ENCODE measurements at places on chromosomes 3 and 15.

GRCh38 chr3:57120040-57120439 is 45.1 kb downstream of the IL17RD start:
- DNase-seq = no peak

DNA sequence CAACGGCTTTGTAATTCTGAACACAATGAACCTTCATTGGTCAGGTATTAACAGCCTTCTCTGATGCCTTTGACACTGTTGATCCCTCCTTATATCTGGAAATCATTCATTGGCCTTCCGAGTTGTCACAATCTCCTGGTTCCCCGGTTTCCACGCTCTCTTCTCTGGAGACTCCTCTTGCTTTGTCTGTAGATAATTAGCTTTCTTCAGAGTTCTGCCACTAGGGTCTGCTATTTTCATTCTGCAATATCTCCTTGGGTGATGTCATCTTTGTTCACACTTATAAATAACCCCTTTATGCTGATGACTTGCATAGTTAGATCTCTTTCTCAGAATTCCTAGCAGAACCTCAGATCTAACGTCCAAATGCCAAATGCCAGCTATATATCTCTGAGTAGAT is 583.8 kb upstream of the ZNF717 start:
- no peak for DNase-seq

GRCh38 chr15:39269821-39270220 is 311.1 kb upstream of the THBS1 start:
- DNase-seq = no peak

DNA sequence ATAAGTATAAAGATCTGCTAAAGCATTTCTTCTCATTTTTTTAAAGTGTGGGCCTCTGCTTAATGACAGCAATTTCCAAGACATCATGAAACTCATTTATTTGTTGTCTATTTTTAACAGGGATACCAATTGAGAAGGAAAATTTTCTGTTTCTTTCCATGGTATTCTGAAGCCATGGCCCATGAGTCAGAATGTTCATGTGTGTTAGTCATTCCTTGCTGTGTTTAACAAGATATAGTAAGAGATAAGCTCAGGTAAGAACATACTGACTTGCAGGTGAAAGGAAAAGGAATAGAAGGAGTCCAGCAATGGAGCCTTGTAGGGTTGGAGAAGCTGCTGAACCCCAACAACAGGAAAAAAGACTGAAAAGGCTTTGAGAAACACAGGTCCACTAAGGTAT is 17.0 kb upstream of the ARID3B start:
- no peak for DNase-seq

- no peak for DNase-seq
Observed at GRCh38 chr3:15646851-15647511, 45.4 kb downstream of the BTD start.

GRCh38 chr3:62954580-62954979 is 79.4 kb upstream of the CADPS start:
- no peak for DNase-seq

GRCh38 chr3:151101270-151101969 is 16.0 kb downstream of the MED12L start:
- DNase-seq = no peak

- no peak for DNase-seq
Observed at GRCh38 chr15:80241508-80241907, 10.5 kb downstream of the CTXND1 start.

DNA sequence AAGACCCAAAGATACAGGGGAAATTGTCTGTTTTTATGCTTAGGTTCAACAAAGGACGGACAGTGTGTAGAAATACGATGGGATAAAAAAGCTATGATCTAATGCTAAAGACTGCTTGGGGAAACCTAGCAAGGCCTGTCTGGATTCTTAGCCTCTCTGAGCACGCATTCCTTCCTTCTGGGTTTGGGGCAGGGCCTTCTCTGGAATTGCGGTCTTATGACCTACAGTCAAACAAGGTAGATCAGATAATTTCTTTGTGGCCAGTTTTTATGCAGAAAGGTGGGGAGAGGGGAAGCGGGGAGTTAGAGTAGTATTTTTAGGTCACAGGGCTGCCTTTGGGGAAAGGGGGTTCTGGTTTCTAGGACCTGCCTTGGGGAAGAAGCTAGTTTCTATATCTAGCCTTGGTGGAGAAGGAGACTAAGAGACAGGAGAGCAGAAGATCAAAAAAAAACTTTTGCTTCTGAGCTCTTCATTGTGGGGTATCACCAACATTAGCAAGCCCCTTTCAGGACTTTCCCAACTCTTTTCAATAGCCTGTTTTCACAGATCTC is 39.1 kb upstream of the LIPC start:
- DNase-seq = no peak

DNA sequence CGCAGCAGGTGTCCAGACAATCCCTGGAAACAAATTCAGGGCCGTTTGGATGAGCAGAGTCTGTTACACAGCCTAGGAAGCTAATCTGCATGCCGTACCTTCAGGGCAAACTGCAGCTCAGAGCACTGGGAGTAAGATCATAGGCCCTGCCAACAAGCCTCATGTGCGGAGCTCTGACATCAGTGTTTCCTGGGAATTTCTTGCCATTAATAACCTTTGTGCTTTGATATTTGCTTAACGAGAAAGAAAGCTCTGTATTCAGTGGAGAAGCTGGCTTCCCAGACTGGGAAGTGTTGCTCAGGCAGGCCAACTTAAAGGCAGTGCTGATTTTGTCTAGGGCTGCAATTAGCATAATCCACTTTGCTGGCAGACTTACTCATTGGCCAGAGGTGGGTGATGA is 116.1 kb upstream of the KLHL25 start:
- no peak for DNase-seq

GRCh38 chr3:174444391-174444790 is 414.7 kb upstream of the NAALADL2 start:
- DNase-seq = no peak

DNA sequence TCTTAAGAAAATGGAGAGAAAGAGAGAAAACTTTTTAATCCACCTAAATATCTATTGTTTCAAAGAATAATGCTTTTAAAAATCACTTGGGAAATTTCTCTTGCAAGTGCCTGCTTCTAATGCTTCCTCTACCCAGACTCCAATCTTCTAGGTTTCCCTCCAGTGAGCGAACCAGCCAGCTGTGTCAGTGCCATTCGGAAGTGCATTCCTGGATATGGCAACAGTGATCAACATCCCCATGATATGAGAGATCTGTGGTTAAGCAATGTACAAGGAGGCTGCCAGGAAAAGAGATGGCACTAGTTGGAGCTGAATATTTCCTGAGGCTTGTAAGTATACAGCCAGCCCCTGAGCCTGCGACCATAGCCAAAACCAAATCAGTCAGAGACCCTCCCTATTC is 53.3 kb upstream of the KCNMB2 start:
- DNase-seq = no peak

- no peak for DNase-seq
Observed at GRCh38 chr3:122719273-122719921, 38.8 kb downstream of the PARP14 start.

DNA sequence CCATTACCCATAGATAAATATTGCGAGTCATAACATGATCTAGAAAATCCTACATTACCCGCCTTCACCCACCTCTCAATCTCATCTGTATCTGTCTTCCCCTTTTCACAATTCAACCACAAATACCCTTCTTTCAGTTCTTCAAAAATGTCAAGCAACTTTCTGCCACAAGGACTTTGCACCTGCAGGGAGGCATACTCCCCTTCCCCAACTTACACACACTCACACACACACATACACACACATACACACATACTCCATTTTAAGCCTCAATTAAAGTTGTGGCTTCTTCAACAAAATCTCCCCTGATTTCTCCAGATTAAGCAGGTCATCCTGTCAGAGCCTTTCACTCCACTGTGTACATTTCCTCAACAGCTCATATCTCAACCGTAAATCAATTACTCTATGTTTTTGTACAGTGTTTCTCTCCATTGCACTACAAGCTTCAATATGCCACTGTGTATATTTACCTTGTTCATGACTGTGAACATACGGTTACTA is 33.1 kb upstream of the CCDC50 start:
- DNase-seq = no peak

GRCh38 chr3:42729404-42730145 is 27.0 kb upstream of the HHATL start:
- DNase-seq = no peak

GRCh38 chr15:74636984-74637383 is 21.3 kb downstream of the CLK3 start:
- DNase-seq = no peak

- no peak for DNase-seq
Observed at GRCh38 chr3:172394692-172395091, 53.6 kb downstream of the GHSR start.

- DNase-seq = peak; percentile 32
Observed at GRCh38 chr3:48403533-48404439, 26.1 kb downstream of the PLXNB1 start.

GRCh38 chr3:54759166-54759565 is 168.7 kb downstream of the LRTM1 start:
- no peak for DNase-seq

GRCh38 chr3:98786364-98787006 is 23.3 kb downstream of the ST3GAL6 start:
- no peak for DNase-seq

GRCh38 chr3:14144423-14145075 is 19.7 kb downstream of the TMEM43 start:
- DNase-seq = peak; percentile 87

GRCh38 chr3:30188713-30189112 is 417.7 kb upstream of the TGFBR2 start:
- DNase-seq = no peak

- no peak for DNase-seq
Observed at GRCh38 chr3:72220946-72221345, 436.0 kb upstream of the PROK2 start.

All from upper lobe of left lung (tissue), 6 donors.